ENCODE measurements at places on chromosomes 2 and 18.

- no peak for DNase-seq
These were observed 344.6 kb downstream of the ARHGAP15 start for GRCh38 chr2:143473820-143474219.

- DNase-seq = no peak
These were observed 71.3 kb upstream of the PPM1B start for GRCh38 chr2:44097322-44097907.

DNA sequence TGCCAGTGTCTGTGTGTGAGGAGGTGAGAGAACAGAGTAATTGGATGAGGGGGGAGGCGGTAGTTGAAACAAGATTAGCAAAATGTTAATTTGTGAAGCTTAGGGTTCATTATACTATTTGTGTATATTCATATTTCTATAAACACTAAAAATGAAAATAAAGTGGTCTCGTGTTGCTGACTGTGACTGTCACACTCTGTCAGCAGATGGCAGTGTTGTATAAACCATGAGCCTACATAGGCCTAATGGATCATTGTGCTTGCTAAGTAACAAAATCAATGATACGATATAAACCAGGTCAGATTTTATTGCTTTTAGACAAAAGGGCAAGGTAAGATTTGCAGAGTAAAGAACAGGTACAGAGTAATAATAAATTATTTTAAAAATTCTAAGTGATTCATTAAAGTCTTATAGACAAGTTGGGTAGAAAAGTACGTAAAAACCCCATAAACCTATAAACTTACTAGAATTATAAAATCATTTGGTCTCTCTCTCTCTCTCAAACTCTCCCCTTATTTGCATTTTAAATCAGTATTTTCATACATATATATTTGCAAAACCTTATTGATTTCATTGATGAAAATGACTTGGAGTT, 182.7 kb downstream of the RPIA start:
- DNase-seq = peak; percentile 10

DNA sequence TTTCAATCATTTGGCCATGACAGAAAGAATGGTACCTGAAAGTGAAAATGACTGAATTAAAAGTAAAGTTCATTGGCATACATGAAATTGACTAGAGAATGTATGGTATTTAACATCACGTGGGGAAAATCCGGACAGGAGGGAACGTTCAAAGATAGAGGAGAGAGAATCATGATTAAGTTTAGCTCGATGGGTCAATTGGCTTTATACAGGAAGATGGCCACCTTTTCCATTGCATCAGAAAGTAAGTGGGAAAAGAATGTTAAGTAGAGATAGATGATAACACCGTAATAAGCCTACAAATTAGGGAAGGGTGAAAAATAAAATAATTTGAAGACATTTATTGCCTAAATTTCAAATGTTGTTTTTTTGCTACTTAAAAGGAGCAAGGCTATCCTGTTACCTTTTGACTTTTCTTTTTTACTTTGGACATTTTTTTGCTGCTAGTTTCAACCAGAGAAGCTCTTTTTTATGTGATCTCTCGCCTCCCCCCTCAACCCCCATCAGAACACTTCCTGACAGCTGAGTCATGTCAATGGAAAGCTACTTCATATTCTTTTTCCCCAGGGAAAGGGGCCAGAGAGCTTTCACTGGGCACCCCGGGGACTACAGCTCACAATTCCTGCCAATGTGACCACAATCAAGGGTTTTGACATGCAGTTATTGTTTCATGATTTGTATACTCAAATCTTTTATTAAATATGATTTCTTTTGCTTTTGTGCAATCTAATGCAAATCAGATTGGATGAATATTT, 767 bp upstream of the CCDC102B start:
- no peak for DNase-seq

DNA sequence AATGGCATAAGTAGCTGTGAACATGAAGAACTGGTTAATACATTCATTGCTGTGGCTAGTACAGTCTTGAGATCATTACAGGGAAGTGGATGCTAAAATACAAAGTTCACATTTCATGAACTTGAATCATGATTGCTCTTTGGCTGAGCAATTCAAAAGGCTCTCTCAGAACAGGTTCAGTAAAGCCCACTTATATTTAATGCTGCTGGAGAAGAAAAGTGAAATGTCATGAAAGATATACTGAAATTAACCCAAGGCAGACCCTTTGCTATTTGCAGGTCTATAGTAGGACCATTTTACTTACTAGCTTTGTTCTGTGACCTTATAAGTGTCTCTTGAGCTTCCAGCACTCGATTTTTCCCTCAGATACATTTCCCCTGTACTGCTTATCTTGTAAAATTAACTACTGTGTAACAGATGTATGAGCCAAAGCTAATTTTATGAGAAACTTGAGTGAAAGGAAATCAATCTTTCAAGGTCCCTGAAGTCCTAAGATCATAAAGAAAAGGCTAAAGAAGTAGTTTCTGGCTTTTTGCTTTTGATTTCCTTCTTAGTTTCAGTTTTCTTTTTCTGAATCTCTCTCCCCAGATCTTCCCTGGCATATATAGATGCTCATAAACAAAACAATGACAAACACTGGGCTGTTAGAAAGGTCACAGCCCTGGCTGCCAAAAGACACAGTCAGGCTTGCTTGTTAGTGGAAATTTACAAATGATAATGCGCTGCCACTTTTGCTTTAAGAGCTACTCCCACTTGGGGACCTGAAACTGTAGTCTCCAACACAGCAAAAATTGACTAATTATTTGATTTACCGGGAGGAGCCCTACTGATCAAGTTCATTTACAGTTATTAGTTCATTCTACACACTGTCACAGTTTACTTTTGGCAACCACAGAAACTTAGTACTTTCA, 132.7 kb upstream of the XPO1 start:
- DNase-seq = no peak

- no peak for DNase-seq
These were observed 82.9 kb upstream of the RNF152 start for GRCh38 chr18:61975526-61976326.

DNA sequence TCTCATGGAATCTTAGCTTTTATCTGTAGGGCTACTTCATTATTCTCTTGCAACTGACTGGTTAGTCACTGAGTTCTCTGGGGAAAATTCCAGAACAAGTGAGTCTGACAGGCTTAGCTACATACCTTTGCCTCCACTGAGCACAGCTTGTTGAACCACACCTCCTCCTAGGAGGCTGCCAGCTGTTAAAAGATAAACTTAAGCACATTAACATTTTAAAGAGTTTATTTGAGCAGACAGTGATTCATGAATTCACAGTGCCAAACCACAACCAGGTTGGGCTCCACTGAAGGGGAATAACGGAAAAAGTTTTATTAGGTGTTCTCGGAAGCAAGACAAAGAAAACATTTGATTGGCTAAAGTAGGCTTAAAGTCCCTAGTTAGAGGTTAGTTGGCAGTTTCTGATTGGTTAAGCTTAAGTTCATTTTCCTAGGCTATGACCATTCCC, 12.5 kb upstream of the SLC38A11 start:
- peak; percentile 73 for DNase-seq

GRCh38 chr2:121472470-121472993, 58.1 kb upstream of the RNU4ATAC start:
- no peak for DNase-seq

- DNase-seq = no peak
These were observed 270.6 kb downstream of the SS18 start for GRCh38 chr18:25819746-25820363.

DNA sequence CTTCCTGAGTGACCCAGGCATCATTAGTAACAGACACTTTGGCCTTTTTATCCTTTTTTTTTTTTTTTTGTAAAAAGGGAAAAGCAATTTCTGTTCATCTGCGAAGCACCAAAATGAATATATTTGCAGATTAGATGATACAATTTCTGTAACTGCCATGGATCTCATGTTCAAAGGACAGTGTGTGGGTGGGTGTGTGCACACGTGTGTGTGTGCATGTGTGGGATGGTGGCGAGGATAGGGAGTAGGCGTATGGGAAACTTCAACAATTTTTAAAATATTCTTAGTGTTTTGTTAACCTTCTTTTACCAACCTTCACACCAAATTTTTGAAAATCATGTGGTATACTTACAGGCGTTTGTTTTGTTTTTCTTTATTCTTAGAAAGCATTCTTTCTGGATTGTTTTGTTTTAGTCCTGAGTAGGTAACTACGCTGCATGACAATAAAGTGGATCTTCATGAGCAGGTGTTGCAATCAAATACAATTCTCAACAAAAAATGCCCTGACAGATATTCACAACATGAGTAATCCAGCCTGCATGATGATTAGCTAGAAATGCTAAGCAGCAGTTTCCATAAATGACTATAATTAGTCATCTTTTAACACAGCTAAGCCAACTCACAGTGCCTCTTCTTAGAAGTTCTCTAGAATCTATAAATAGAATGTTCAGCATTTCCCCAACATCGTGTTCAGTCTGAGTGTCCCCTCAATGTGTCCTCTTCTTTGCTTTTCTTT, 53.5 kb upstream of the RMDN2 start:
- no peak for DNase-seq

- DNase-seq = no peak
These were observed 94.8 kb downstream of the GREB1L start for GRCh38 chr18:21336846-21337245.

DNA sequence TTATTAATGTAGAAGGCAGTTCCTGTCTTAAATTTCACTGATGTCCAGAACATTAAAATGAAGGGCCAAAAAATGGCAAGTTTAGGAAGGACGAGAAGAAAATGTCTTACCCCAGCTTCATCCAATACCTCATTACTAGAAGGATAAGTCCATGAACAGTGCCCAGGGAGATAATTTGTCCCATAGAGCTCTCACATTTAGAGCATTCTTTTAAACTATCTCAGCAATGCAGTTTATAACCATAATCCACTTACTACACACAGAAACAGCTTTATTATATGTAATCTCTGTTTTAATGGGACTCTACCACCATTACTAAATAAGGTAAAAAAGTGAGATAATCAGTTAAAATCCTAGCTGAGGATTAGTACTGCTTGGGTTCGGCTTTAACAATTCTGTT, 142.5 kb downstream of the PARD3B start:
- DNase-seq = no peak

DNA sequence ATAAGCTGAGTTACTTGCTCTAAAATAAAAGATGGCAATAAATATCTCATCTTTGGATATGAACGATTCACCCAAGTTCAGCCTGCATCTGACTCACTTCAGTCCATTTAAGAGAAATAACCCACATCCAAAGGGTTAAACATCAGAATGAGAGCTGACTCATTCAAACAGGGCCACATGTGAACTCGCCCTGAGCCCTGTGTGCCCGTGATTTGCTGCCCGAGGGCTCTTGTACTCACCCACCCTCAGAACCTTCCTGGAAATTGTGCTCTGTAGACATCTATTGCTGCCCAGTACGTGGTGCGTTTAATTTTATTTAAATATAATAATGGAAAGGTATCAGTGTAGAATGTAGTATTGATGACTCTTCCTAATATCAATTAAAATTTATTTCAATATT, 66.9 kb upstream of the RBM44 start:
- DNase-seq = peak; percentile 33

DNA sequence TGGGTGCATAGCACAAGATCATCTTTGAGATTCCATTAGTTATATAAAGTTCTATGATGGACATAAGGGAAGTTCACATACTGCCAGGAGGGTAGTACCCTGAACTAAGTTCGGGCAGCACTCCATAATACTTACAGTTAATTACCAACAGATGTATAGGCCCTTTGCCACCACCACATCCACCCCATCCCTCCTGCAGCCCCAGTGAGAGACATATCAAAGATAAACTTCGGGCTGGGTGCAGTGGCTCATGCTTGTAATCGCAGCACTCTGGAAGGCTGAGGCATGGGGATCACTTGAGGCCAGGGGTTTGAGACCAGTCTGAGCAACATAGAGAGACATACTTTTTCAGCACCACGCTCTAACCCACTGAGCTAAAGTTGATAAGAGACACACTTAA, 46.4 kb upstream of the NPAS2 start:
- no peak for DNase-seq

Data from T1000 (cell line).